ENCODE measurements at places on chromosomes 7 and 10.

DNA sequence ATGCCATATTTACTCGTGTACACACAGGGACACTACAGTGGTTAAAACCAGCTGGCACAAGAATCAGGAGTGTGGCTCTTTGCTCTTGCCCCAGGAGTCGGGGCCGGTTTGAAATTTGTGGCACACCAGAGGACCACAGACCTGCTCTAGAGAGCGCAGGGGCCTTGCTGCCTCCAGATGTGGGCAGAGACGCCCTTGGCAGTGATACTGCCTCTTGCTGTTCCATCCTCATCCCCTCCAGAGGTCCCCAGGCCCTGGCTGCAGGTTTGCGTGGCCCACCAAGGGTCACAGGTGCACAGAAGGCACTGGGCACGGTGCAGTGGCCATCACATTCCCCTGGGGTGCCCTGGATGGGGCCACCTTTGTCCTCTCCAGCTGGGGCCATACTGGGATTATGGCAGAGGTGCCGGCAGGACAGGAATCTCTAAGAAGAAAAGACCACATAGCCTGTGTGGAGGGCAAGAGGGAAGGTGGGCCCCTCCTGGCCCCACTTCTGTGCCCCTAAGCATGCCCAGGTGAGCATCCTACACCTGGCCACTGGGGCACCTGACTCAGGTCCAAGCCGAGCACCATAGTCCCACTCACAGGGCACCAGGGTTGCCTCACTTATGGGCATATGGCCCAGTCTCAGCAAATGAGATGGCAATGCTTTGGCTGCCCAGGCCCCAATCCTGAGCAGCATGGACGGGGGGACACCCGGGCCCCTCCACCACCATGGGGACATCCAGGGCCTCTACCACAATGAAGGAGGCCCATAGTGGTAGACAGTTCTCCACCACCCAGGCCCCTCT lies 45.6 kb downstream of the FOXL3 start:
- DNase-seq: no peak

DNA sequence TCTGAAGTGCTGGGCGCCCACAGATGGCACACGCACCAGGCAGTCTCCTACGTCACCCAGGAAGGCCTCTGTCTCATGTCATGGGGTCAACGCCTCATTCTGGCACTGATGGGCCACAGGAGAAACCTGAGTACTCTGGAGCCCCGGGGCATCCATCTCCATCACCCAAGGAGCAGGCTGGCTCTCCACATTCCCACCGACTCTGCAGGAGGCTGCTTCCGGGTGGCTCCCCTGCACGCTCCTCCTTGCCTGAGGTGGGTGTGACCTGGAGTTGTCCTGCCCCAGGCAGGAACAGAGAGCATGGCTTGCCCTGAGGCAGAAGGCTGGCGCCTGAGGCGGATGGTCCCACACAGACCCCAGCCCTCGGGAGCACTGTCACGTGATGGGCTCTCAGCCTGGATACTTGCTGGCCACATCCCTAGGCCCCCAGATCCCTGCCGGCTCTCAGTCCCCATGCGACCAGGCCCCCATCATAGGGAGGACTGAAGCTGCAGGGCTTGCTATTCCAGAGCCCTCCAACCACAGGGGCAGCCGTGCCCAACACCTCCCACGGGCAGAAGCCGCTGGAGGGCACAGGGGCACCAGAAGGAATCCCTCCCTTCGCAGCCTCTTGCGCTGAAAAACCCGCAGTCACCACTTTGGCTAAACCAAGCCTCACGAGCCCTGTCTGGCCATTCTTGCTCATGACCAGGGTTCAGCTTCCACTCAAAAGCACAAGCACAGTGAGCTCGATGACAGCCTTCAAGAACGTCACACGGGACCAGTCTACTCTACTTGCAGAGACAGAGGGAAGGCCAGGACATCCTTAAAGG lies 80.7 kb downstream of the MAD1L1 start:
- DNase-seq: no peak

GRCh38 chr10:60042914-60043313 lies 136.6 kb upstream of the CCDC6 start:
- no peak for DNase-seq

DNA sequence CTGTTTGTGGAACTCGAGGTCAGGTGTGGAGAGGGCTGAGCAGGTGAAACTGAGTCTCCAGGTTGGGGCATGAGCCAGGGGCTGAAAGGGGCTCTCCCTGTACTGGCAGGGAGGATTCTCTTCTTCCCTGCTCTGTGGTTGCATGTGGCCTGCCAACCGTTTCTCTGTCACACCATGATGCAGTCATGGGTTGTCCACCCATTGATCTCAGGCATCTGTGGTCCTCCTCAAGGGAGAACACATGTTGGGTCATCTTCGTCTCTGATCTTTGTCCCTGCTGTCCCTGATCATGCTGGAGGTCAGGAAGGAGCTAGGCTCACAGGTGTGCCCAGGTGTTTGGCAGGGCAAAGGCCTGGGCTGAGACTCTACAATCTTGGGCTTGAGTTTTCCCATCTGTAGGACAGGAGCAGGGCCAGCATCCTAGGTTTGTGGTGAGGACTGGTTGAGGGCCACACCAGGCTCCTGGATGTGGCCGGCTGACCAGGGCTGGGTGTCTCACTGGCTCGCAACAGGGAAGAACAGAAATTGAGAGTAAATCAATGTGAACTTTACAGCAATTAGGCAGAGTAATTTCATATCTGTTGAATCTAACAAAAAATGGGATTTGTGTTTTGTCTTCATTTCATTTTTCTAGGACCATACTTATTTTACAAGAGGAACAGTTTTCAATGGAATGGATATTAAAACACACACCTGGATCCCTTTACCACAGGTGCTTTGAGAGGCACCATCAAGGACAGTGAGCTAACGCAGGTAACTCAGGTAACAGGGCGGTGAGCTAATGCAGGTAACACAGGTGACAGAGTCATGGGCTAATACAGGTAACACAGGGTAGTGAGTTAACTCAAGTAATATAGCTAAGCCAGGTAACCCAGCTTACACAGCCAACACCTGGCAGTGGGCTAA lies 58.5 kb upstream of the IGFBP3 start:
- no peak for DNase-seq

GRCh38 chr7:4631380-4632179 lies 50.5 kb upstream of the FOXK1 start:
- DNase-seq: peak; percentile 8

GRCh38 chr7:104524853-104525252 lies 196.4 kb downstream of the LHFPL3 start:
- no peak for DNase-seq

- DNase-seq: no peak
Observed at GRCh38 chr10:79409038-79409725, 36.2 kb downstream of the ZCCHC24 start.

DNA sequence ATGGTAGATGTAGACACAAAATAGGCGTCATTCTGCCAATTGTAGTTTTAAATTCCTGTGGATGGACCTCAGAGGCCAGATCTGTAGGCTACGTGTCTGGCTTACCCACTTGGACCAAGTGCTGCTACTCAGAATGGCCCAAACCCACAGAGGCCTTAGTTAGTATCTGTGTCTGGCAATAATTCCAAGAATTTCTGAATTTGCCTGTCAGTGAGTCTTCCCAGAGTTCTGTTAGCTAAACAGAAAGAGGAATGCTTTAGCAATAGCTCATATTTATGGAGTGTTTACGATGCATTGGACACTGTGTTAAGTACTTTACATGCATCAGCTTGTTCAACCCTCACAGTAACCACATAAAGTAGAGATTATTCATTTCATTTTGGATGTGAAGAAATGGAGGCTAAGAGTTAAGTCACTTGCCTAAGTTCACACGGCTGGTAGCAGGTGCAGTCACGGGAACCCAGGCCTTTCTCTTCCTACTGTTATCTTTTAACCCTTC lies 231.8 kb downstream of the PTEN start:
- DNase-seq: no peak

DNA sequence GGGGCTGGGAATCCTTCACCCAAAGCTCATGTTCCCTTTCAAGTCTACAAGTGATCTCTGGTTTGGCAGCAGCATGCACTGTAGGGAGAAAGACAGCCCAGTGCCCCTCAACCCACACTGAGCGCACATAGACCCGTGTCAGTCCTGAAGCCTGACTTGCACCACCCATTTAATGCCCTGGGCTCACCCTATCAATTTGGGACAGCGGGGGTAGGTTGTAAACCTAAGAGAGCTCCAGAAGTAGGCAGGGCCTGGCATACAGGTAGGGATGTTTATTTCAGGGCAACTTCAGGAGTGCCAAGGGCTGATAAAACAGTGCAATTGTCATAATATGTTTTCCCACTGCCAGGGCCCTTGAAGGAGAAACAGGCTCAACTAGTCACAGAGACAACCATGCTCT lies 3.5 kb upstream of the ATP6V0E2 start:
- no peak for DNase-seq

- no peak for DNase-seq
Observed at GRCh38 chr10:26357203-26357602, 80.9 kb upstream of the APBB1IP start.

DNA sequence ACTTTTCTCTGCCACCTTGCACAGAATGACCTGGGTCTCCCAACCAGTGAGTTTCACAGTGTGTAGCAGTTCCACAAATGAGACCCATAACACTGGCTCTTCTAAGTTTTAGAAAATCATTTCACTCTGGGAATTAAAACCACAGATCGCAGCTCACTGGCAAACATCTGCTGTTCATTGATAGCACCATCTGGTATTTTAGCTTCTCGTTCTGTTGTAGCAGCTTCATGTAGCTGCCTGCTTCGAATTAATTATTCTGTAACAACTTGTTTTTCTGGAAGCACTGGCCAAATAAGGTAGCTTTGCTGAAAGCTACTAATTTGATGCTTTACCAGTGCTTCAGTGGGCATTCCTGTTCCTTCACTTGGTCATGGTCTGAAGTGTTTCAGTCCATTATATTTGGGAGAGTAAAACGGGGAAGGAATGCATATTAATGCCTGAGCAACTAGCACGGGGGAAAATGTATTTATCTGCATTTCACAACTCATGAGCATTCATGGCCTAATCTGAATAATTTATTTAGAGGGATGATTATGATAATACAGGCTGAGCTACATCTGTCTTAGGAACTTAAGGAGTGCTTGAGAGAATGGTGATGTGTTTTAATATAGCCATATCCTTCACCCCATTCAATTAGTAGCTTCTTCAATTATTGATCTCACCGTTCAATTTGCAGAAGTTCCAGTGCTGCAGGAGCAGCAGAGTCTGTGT lies 447.4 kb downstream of the XPNPEP1 start:
- no peak for DNase-seq

DNA sequence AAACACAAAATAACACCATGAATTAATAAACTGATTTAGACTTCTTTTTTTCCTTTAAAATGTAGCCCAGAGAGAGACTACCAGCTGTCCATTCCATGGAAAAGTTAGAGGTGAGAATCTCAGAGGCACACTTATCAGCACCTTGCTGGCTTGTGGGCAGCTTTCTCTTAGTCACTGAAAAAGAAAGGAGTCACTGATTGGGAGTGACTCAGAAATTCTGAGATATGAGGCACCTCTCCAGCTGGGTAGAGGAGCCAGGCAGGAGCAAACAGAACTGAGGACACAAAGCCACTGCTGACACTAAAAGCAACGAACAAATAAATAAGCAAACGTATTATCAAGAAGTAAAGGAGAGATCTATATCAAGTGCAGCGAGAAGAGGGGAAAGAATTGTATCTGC lies 310.6 kb downstream of the PARD3 start:
- DNase-seq: no peak

DNA sequence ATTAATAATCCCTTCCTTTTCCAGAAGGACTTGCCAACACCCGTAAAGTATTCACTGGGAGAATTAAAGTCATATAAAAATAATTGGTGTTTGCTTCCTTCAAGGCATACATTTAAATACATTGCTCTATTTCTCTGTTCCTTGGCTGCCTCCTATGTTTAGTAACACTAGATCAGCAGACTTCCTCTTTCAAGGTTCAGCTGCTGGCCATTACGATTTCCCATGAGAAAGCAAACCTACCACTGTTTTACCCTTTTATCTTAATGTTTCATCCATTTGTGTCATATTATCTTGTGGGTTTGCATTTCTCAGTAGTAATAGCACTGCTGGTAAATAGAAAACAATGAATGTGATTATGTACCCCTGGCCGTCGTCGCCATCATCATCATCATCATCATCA lies 313.8 kb upstream of the BMPER start:
- no peak for DNase-seq

GRCh38 chr10:58675321-58675720 lies 162.6 kb downstream of the BICC1 start:
- no peak for DNase-seq

- no peak for DNase-seq
Observed at GRCh38 chr10:79142064-79142491, 73.3 kb downstream of the ZMIZ1 start.

GRCh38 chr10:122495406-122496340 lies 34.3 kb downstream of the HTRA1 start:
- no peak for DNase-seq

GRCh38 chr7:74231232-74231590 lies 21.4 kb downstream of the LAT2 start:
- no peak for DNase-seq

- no peak for DNase-seq
Observed at GRCh38 chr7:158549616-158550393, 37.8 kb downstream of the PTPRN2 start.

DNA sequence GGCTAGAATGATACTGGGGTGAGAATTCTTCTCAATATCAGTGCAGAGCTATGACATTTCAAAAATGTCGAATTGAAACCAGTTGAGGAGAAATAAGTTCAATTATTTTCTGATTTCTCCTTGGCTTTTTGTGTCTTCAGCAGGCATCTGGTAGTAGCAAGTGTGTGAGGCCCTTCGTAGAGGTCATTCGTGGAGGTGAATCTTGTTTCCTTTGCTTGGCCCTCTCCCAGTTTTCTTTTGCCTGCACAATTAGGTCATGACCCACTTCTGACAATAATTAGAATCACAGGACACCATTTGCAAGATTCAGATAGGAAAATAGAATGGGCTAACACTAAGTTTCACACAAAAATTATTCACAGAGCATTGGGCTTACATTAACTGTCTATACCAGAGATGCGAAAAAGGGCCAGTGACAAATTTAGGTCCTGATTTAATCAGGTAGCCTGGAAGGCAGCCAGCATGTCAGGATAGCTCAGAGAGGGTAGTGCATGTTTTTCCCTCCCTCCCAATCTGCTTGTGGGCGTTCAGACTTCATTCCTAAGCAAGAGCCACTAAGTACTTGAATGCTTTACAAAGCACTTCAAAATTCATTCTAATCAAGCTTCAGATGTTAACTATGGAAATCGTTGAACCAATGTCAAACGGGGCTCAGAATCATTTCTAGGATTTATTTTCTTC lies 24.0 kb upstream of the A1CF start:
- DNase-seq: no peak

GRCh38 chr7:98826811-98827231 lies 43.0 kb downstream of the TMEM130 start:
- no peak for DNase-seq

GRCh38 chr7:121634356-121634755 lies 238.2 kb upstream of the FAM3C start:
- DNase-seq: no peak
